AG09319 (cell line): ENCODE measurements at places on chromosomes 2 and 18.

DNA sequence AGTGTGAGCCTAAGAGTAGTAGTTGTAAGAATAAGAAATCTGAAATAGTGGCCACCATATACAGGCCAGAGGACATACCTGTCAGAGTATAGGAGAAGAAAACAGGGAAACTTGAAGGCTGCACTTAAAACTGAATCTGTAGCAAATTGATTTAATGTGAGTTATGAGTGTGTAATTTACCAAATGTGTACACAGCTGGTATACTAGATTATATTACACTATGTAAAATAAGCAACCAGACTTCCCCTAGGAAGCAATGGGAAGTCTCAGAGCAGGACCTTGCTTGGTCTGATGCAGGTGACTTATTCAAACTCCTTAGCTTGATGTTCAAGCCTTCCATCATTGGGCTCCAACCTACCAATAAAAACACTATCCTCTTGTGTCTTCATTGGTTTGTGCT lies 17.3 kb upstream of the EPC2 start:
- DNase-seq, result no peak

DNA sequence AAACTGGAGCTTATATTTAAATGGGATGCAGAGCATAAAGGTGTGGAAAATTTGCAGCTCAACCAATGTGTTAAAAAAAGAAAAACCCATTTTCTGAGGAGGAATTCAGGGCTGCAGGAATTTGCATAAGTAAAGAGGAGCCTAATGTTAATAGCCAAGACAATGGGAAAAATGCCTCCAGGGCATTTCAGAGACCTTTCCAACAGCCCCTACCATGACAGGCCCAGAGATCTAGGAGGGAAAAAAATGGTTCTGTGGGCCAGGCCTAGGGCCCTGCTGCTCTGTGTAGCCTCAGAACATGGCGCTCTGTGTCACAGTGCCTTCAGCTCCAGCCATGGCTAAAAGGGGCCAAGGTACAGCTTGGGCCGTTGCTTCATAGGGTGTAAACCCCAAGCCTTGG lies 719.7 kb upstream of the ACVR2A start:
- DNase-seq, result no peak

GRCh38 chr2:123077101-123077500 lies 948.0 kb upstream of the CNTNAP5 start:
- DNase-seq, result no peak

DNA sequence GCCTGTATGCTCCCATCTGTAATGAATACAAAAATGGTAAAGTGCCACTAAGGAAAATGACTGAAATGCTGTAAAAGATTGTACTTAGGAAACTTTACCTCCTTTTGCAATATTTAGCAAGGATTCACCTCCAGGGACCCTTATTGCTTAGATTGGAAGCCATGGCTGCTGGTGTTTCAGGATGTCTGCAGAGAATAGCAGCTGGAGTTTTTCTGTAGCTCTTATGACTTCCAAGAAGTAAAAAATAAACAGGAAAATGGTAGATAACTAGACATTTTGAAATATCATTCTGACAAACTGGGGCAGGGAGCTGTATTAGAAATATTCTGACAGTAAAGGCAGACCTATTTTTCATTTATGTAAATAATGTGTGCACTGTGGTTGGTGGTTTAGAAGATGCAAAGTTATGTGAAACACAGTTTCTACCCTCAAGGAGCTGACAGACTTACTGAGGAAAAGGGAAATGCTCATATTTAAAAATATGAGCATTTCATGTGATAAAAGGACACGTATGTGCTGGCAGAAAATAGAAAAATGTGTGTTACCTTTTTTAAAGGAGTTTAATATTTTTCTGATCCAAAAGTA lies 224.9 kb upstream of the BOD1L2 start:
- no peak for DNase-seq
